ENCODE measurements at places on chromosomes 1 and 21.

- no peak for DNase-seq
These were observed 34.2 kb downstream of the JUN start for GRCh38 chr1:58749646-58750045.

DNA sequence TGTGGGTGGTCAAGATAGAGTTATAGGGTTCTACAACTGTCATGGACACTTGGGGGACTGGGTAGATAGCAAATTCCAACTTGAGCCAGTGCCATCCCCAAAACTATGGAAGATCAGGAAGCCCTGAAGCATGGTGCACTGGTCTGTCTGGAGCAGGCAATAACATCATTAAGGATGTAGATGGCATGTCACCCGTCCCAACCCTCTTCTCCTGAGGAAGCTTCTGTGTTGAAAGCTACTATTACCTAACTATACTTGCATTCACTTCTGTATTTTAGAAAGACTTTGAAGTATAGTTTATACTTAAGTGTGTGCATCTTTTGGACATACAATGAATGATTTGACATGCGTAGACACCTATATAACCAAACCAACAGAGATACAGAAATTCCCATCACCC lies 32.9 kb downstream of the RABIF start:
- DNase-seq = no peak

DNA sequence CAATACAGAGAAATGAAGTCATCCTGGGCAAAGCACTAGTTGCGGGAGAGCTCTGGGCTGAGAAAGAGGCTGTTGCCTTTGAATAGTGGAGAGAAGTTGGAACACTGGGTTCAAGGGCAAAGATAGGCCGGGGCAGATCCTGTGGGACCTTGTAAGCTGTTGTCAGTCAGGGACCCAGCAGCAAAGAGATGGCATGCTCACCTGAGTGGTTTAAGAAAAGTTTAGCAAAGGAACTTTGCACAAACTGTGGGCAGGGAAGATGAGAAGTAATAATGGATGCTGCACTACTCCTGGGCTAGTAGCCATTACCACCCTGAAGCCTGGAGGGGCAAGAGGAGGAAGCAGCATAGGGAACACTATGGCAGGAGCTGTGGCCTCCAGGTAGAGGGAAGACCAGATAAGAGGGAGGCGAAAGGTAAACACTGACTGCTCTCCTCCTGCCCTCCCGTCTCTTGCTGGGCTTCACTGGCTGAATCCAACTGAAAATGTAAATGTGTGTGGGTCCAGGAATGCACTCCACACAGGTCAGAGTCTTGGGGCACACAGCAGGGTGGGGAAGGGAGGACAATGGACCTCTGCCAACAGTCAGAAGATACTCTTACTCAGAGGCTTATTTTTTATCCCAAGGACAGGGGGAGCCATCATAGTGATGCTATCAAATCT lies 129.2 kb downstream of the PLPP3 start:
- DNase-seq = no peak

GRCh38 chr1:222918801-222919477 lies 104.1 kb downstream of the DISP1 start:
- no peak for DNase-seq

- no peak for DNase-seq
These were observed 219.2 kb upstream of the NR5A2 start for GRCh38 chr1:199808110-199808870.

GRCh38 chr1:69982992-69983391 lies 222.4 kb downstream of the LRRC40 start:
- no peak for DNase-seq

GRCh38 chr1:47617381-47618221 lies 179.8 kb downstream of the FOXD2 start:
- no peak for DNase-seq

- DNase-seq = no peak
These were observed 17.6 kb downstream of the RAB4A start for GRCh38 chr1:229288516-229288915.

DNA sequence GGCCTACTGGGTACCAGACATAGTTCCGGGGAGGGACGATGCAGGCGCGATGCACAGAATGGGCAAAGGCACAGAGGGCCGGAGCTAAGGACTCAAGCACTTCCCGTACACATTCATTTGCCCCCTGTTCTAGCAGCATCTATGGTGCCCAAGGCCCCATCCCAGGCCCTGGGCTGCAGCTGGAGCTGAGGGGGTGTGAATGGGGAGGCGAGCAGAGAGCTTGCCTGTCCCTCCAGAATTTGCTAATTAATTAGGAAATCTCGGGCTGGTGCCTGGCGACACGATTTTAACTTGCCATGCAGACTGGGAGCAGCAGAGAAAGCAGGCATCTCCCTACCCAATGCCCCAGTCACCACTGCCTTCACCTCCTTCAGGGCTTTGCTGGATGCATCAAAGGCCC lies 35.9 kb downstream of the EPHA2 start:
- DNase-seq = no peak

DNA sequence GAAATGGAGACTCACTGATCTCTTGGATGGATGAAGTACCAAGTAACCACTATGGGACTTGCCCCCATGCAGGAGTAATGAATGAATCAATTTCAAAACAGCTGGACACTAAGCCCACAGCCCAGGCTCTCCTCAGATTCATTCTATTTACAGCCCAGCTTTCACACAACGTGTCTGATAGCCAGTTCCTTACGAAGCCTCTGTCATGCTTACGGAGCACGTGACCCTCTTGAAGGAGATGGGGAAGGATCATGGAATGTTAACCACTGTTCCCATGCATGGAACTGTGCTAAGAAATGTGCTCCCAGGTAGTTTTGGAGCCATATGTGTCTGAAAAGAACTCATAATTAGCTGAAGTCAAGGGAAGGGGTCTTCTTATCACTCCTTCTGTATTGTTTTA lies 124.1 kb downstream of the KIF26B start:
- DNase-seq = no peak

DNA sequence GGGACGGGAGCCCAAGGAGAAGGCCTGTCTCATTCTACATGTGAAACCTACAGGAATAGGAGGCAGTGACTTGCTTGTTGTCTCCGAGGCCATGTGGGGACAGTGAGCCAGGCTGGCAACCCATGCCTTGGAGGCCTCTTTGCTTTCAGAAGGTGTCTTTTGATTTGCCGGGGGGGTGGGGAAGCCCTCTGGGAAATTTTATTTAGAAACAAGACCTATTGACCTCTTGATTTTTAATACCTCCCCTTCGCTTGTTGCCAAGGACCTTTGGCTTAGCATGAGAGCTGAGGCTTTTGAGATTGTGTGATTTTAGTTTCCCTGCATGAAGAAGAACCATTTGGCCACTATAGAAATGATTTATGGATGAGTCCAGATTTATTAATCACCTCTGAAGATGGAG lies 4.1 kb downstream of the ARMH1 start:
- DNase-seq = no peak

GRCh38 chr1:206419250-206419649 lies 51.0 kb upstream of the IKBKE start:
- DNase-seq = no peak

- no peak for DNase-seq
These were observed 121.3 kb downstream of the CACNA1E start for GRCh38 chr1:181604482-181605249.

- no peak for DNase-seq
These were observed 18.6 kb downstream of the RHOU start for GRCh38 chr1:228753786-228754360.

DNA sequence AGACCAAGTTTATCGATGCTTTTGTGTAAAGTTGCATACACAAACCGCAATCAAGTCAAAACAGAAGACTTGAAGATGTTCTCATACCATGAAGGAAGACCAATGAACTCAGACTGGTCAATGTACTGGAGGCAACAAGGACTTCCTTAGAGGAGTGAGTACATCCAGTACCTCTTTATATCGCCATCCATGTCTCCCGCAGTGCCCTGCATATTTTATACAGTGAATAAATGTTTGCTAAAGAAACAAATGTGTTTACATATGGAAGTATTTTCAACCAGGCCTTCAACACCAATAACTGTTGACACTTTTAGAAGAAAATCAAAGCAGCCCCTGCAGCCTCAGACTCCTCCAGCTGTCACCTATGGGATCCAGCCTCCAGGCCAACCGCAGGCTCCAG lies 125.6 kb downstream of the SMYD3 start:
- no peak for DNase-seq

DNA sequence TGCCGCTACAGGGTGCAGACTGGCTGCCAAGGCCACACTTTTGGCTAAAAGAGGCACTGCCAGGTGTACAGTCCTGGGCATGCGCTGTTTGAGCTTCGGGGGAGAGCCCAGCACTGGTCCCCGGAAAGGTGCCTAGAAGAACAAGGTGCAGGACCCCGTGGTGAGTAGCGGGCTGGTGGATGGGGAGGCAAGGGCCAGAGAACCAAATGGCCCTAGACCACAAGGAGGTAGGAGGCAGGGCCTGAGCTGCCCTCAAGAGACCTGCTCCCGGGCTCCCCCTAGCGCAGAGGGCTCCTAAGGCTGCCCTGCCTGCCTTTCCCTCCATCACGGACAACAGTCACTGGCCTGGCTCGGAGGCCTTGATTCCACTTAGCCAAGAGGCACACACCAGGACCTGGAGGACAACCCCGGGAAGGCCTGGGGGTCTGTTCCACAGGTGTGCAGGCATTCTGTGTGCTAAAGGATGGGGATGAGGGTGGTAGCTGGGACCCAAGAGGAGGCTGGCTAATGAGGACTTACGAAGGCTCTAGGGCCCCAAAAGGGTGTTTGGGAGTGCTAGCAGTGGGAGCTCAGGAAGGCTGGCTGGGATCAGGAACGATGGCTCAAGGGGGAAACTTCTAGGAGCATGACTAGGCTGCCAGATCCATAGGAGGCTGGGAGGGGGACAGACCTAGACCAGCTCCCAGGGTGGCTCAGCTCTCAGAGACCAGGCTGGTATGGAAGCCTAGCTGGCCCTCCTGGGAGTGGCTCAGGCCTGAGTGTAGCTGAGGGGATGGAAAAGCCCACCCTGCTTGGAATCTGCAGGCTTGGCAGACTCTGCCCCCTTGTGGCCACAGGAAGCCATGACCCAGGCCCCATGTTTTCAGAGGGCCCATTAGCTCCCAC lies 742 bp downstream of the ARTN start:
- peak; percentile 50 for DNase-seq
